ENCODE measurements at places on chromosomes 12 and 14.

DNA sequence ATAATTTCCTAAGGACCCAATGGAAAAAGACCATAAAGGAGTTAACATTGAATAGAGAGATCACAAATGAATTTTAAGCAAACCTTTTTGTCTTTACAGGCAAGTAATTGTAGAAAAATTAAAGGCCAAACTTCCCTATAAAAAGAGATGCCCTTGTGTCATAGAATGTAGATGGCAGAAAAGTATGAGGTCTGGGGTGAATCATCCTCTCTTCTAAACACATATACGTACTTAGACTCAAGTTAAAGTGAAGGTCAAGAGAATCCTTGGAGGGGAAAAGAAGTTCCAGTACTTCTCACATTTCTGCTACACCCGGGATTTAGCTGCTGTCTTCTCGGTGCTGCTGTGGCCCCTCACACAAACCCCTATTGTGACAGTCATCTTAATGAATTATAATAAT lies 116.2 kb upstream of the ARID2 start:
- no peak for DNase-seq

GRCh38 chr12:10719482-10719881 lies 3.6 kb downstream of the YBX3 start:
- DNase-seq: no peak

- DNase-seq: no peak
Measured at GRCh38 chr12:130576371-130576816, 139.7 kb downstream of the RIMBP2 start.

DNA sequence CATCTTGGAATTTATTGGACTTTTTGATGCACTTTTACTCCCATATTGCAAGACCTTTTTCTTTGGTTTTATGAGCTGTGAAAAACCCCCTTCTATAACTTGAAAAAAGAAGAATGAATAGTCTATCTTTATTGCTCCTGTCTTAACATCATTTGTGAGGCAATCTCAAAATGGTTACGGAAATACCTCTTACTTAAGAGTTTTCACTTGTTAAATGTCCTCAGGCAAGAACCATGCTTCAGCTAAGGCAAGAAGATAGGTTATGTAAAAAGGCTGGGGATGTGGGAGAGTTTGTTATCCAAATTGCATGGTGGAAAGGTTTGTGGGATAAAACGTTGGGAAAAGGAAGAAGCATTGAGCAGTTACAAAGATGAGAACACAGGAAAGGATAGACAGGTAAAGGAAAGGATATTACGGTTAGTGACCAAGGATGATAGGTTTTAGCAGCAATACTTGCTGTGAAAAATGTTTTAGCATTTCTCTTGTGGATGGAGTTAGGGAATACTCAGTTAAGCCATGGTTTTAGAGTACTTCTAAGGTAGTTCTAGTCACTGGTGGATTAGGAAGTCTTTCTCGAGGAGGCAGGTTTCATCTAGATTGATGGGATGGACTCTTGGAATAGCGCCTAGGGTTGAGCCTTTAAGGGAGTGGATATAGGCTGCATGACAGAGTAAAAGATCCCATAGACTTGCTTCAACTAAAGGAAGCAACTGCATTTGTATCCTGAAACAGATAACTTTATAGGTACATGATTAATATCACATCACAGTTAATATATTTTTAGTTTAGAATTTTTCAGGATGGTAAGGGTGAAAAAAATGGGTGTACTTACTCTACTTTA lies 30.3 kb downstream of the MDM2 start:
- no peak for DNase-seq

DNA sequence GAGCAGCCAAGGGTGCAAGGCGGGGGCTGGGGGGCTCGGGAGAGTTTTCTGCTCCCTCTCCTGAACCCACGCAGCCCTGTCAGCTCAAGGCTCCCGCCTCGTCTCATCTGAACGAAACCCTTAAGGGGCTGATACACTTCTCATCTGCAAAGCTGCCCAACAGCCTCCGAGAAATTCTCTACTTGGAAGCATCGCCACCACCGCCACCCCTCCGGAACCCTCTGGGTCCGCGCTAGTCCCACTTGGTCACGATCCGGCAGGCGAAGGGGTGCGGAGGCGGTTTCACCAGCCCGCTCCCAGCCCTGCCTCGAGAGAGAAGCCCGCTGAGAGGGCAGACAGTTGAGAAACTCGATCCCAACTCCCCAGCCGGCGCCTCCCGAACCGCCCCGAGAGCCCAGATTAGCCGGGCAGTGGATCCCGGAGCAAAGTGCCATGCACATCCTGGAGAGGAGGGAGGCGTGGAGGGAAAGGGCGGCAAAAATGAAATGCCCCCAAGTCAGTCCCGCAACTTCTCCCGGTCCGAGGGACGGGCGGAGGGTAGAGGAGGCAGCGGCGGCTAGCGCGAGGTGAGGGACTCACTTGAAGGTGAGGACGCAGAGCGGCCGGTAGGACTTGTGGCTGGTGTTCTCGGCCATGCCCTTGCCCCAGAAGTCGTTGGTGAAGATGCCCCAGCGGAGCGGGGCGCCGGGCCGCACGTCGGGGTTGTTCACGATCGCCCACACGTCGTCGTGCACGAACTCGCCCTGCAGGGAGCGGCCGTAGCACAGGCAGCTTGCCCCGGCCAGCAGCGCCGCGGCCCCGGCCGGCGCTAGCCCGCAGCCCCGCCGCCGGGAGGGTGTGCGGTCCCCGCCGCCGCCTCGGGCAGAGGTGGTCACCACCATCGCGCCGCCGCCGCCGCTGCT lies 620 bp downstream of the TMTC1 start:
- peak; percentile 69 for DNase-seq

- DNase-seq: no peak
Measured at GRCh38 chr14:85308531-85309300, 221.2 kb upstream of the FLRT2 start.

- DNase-seq: no peak
Measured at GRCh38 chr14:75769047-75769685, 108.1 kb downstream of the TTLL5 start.

DNA sequence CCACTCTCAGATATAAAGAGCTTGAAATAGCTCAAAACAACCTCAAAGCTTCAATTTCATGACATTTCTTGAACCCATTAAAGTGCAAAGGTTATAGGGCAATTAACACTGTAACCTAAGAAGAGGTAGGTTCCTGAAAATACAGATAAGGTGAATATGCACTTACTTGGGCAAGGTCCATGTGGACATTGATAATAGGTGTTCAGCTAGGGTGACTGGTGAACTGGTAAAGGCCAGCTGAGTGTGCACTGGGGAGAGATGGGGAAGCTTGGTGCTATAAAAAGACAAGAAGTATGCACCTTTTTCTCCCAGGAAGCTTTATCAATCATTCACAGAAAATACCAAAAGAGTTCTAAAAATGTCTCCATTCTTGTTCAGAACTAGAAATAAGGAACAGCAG lies 418.6 kb downstream of the SLC16A7 start:
- no peak for DNase-seq

DNA sequence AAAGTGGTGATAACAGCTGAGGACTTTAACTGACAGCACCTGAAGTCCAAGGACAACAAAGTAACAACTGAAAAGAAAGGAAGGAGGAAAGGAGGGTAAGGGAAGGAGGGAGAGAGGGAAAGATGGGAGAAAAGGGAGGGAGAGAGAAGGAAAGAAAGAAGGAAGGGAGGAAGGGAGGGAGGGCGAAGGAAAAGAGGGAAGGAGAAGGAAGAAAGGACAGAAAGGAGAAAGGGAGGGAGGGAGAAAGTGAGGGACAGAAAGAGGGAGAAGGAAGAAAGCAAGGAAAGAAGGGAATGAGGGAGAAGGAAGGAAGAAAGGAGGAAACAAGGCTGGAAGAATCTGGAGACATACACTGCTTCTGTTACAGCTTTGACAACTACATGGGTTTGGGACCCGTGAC lies 494.4 kb downstream of the FUT8 start:
- DNase-seq: no peak

GRCh38 chr14:101755591-101756324 lies 5.8 kb upstream of the PPP2R5C start:
- DNase-seq: no peak

- DNase-seq: no peak
Measured at GRCh38 chr14:98932431-98933325, 339.3 kb downstream of the BCL11B start.
